ENCODE measurements at places on chromosomes 3 and 15. TPM values are rescaled to one million over a fixed set of nuclear protein-coding genes. Genes with fewer than 3 reads are reported as not detected.

GRCh38 chr15:68668926-68669600, 90.3 kb downstream of the CORO2B start:
- H3K27ac ChIP-seq: no peak overlapping the region
- H3K4me1 ChIP-seq: peaks cover 3% of the 10 kb centered on the region
- H3K4me3 ChIP-seq: no peak overlapping the region
- H3K27me3 ChIP-seq: peaks cover 9% of the 10 kb centered on the region

DNA sequence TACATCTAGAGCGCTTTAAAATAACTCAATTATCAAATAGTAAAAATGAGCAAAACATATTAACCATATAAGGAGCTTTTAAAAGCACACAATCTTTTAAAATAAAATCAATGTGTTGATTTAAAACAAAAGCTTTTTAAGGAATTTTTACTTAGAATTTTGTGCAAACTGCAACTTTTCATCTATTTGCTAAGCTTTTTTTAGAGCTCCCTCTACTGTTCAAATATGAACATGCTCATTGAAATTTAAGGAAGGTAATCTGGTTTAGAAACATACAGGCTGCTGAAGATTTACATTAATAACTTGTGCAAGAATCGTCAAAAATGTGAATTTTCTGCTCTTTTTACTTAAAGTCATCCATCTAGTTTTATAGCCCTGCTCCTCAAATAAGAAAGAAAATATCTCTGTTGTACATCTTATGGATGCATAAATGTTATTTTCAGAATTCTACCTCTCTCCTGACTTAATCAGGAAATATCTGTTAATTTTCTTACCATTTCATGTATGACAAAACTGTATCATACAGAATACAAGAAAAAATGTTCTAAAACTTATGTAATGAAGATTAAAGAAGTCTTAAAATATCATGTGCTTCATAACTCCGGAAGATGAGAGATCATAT, 469.4 kb upstream of the ROBO2 start:
- no peak overlapping the region for H3K4me3 ChIP-seq
- DNase-seq: no peak
- H3K27ac ChIP-seq: no peak overlapping the region
- no peaks in the 10 kb centered on the region for H3K4me1 ChIP-seq
- no peaks in the 10 kb centered on the region for H3K36me3 ChIP-seq

GRCh38 chr3:128231606-128232005, 78.3 kb downstream of the EEFSEC start:
- no peaks in the 10 kb centered on the region for H3K36me3 ChIP-seq
- peaks cover 5% of the 10 kb centered on the region for H3K4me1 ChIP-seq
- no peak overlapping the region for H3K27ac ChIP-seq
- DNase-seq: no peak
- no peak overlapping the region for H3K4me3 ChIP-seq

GRCh38 chr15:88690331-88690730, 51.5 kb downstream of the ISG20 start:
- H3K4me1 ChIP-seq: no peaks in the 10 kb centered on the region
- H3K36me3 ChIP-seq: no peaks in the 10 kb centered on the region
- H3K27ac ChIP-seq: no peak overlapping the region
- DNase-seq: no peak
- H3K27me3 ChIP-seq: peaks cover 14% of the 10 kb centered on the region
- H3K4me3 ChIP-seq: no peak overlapping the region

The SLC51B gene
- not detected for total RNA-seq
